Activated T-helper 2 cell treated with anti-CD3 and anti-CD28 coated beads, Interferon-gamma antibody, Interleukin-2, Interleukin-4, amounts not matched to agents 10 μg/mL and 5 μg/mL and 100 μg/mL, durations not matched to agents 14 hours and 24 hours and 36 hours (primary cell): ENCODE measurements at places on chromosomes 13 and 19.

- H3K27me3 ChIP-seq: peaks cover 33% of the 10 kb centered on the region
- peaks cover 9% of the 10 kb centered on the region for H3K4me1 ChIP-seq
- H3K4me3 ChIP-seq: no peak overlapping the region
- H3K36me3 ChIP-seq: no peaks in the 10 kb centered on the region
- DNase-seq: no peak
These were observed 5.5 kb upstream of the TMTC4 start for GRCh38 chr13:100680131-100680530.

- no peak overlapping the region for H3K27ac ChIP-seq
- DNase-seq: no peak
- no peaks in the 10 kb centered on the region for H3K36me3 ChIP-seq
- no peak overlapping the region for H3K4me3 ChIP-seq
These were observed 110.3 kb upstream of the DIAPH3 start for GRCh38 chr13:60273971-60274527.

- DNase-seq: no peak
- H3K27ac ChIP-seq: no peak overlapping the region
- no peak overlapping the region for H3K4me3 ChIP-seq
- no peaks in the 10 kb centered on the region for H3K27me3 ChIP-seq
These were observed 22.5 kb downstream of the GATAD2A start for GRCh38 chr19:19427944-19428343.

- H3K27ac ChIP-seq: peak overlapping the region; percentile 70
- H3K36me3 ChIP-seq: peaks cover 13% of the 10 kb centered on the region
- H3K27me3 ChIP-seq: no peaks in the 10 kb centered on the region
- DNase-seq: no peak
- peak overlapping the region; percentile 83 for H3K4me3 ChIP-seq
- peaks cover 4% of the 10 kb centered on the region for H3K4me1 ChIP-seq
These were observed 588 bp upstream of the DPY19L3 start for GRCh38 chr19:32404933-32405430.

DNA sequence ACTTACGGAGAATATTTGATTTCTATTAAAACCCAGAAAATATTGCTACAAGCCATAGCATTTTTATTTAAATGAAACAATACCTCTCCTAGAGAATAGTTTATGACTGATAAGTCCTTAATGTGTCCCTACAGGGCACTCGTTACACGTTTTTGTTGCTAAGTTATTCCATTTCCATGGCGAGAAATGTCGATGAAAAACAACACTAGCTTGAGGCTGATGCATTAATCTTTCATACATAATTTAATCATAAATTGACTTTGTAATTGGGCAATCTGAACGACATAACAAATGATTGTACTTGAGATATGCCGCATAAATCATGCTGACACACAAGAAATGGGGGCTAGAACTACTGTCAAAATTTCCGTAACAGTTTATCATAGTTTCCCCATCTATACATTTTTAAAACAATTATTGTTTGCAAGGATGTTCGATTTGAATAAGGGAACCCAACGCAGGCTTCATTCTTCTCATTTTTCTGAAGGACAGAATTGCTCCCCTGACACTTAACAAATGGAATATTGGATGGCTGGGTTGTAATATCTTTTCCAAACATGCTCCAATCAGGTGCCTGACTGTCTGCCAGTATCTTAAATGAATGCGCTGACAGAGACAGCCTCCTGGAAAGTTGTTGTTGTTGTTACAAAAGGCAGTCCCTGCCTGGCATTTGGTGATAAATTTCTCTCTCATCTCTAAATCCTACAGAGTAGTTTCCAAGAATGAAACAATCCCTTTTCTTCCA, 61.9 kb downstream of the FLT1 start:
- no peak for DNase-seq
- H3K27me3 ChIP-seq: no peaks in the 10 kb centered on the region
- H3K4me1 ChIP-seq: no peaks in the 10 kb centered on the region
- no peak overlapping the region for H3K4me3 ChIP-seq
- H3K36me3 ChIP-seq: peaks cover 26% of the 10 kb centered on the region
- H3K27ac ChIP-seq: no peak overlapping the region

DNA sequence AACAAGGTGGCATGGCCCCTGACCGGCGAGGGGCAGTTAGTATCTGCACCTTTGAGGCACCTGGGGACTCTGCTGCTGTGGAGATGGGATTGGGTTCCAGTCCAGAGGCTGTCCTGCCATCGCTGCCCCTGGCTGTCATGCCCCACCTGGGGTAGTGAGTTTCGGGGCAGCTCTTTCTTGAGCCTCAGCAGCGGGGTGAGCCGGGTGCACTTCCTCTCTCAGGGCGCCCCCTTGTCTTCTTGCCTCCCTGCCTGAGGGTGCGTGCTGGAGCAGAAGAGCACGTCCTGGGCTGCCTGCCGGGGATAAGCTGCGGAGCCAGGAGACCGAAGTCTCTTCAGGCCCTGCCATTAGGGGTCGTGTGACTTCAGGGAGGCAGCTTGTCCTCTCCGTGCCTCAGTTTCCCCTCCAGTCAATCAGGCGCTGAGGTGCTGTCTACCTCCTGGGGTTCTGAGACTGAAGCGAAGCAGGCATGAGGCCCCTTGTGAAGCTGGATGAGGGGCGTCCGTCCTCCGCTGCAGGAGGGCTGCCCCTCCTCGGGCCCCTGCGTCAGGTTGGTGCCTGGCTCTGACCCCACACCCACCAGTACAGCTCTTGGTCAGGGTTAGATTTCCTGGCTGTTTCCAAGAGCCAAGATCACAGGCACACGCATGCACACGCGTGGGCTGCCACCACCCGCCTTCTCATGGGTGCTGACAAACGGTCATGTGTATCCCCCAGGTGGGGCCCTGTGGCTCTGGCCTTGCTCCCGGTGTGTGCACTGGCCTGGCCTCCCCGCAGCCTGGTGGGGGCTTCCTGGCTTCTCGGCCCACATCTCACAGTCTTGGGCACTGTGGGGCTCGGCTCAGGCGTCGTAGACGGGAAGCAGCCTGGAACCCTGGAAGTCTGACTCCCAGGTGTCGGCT, 8.3 kb downstream of the GNA11 start:
- H3K27me3 ChIP-seq: peaks cover 11% of the 10 kb centered on the region
- peaks cover 7% of the 10 kb centered on the region for H3K4me1 ChIP-seq
- no peak overlapping the region for H3K27ac ChIP-seq
- H3K36me3 ChIP-seq: no peaks in the 10 kb centered on the region
- DNase-seq: no peak
- H3K4me3 ChIP-seq: no peak overlapping the region

DNA sequence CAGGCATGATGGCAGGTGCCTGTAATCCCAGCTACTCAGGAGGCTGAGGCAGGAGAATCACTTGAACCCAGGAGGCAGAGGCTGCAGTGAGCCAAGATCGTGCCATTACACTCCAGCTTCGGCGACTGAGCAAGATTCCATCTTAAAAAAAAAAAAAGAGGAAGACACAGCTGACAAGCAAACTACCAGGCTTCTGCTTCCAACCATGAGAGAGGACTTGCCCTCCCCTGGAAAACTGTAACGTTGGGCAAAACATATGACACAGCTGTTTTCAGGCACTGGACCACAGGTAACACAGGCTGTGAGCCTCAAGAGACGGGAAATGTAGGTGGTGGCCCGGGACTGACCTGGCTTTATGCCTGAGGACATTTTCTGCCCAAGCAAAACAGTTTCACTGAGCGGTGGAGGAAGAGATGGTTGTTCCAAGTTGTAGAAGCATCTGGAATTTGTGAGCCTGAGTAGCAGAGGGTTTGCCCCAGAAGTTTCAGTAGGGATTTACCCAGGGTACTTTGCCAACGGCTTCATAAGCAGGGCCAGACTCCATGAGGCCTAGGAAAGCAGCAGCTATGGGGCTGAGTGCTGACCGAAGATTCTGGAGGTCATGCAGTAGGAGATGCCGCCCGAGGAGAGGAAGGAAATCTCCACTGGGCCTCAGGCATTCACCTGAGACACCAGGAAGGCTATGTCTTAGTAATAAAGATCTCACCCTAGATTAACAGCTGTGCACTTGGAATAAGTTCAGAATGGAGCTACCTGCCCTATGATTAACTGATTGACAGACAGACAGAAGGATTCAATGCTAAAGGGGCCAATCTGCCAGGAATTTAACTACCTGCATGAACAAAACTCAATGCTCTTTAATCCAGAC, 88.0 kb downstream of the ABCC4 start:
- H3K4me1 ChIP-seq: no peaks in the 10 kb centered on the region
- H3K4me3 ChIP-seq: no peak overlapping the region
- no peaks in the 10 kb centered on the region for H3K27me3 ChIP-seq
- H3K27ac ChIP-seq: no peak overlapping the region
- peaks cover 10% of the 10 kb centered on the region for H3K36me3 ChIP-seq

- no peaks in the 10 kb centered on the region for H3K27me3 ChIP-seq
- no peak for DNase-seq
- peaks cover 32% of the 10 kb centered on the region for H3K4me1 ChIP-seq
- no peak overlapping the region for H3K27ac ChIP-seq
- H3K36me3 ChIP-seq: peaks cover 12% of the 10 kb centered on the region
- H3K4me3 ChIP-seq: no peak overlapping the region
These were observed 274.7 kb downstream of the FOXO1 start for GRCh38 chr13:40391788-40392187.

GRCh38 chr19:13869281-13869680, 7.7 kb upstream of the NANOS3 start:
- peaks cover 6% of the 10 kb centered on the region for H3K36me3 ChIP-seq
- no peak overlapping the region for H3K27ac ChIP-seq
- H3K4me1 ChIP-seq: peaks cover 20% of the 10 kb centered on the region
- H3K27me3 ChIP-seq: peaks cover 17% of the 10 kb centered on the region

GRCh38 chr13:111642156-111642767, 321.8 kb downstream of the TEX29 start:
- H3K4me1 ChIP-seq: no peaks in the 10 kb centered on the region
- H3K27ac ChIP-seq: no peak overlapping the region
- H3K27me3 ChIP-seq: no peaks in the 10 kb centered on the region
- no peak for DNase-seq
- H3K36me3 ChIP-seq: no peaks in the 10 kb centered on the region

DNA sequence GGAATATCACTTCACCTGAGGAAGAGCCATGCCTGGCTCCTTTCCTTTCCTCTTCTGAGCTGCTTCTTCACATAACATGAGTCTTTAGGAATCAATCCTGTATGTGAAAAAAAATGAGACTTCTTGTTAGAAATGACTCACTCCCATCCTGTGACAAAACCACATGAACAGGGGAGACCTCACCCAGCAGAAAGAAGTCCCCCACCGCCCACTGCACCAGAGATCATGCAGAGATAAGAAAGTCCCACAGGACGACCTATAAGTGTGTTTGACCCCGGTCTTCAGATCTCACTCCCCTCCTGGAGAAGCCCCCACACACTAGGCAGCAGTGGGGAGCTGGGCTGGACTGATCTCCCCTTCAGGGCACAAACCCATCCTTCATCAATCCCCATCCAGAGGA, 7.8 kb downstream of the ZNF600 start:
- DNase-seq: peak; percentile 9
- no peak overlapping the region for H3K27ac ChIP-seq
- H3K36me3 ChIP-seq: peaks cover 89% of the 10 kb centered on the region
- no peak overlapping the region for H3K4me3 ChIP-seq
- no peaks in the 10 kb centered on the region for H3K27me3 ChIP-seq
- peaks cover 17% of the 10 kb centered on the region for H3K4me1 ChIP-seq

- H3K27me3 ChIP-seq: no peaks in the 10 kb centered on the region
- DNase-seq: no peak
- H3K4me1 ChIP-seq: peaks cover 81% of the 10 kb centered on the region
- H3K4me3 ChIP-seq: no peak overlapping the region
- peak overlapping the region; percentile 69 for H3K27ac ChIP-seq
These were observed 18.5 kb upstream of the GPR18 start for GRCh38 chr13:99276706-99277105.

DNA sequence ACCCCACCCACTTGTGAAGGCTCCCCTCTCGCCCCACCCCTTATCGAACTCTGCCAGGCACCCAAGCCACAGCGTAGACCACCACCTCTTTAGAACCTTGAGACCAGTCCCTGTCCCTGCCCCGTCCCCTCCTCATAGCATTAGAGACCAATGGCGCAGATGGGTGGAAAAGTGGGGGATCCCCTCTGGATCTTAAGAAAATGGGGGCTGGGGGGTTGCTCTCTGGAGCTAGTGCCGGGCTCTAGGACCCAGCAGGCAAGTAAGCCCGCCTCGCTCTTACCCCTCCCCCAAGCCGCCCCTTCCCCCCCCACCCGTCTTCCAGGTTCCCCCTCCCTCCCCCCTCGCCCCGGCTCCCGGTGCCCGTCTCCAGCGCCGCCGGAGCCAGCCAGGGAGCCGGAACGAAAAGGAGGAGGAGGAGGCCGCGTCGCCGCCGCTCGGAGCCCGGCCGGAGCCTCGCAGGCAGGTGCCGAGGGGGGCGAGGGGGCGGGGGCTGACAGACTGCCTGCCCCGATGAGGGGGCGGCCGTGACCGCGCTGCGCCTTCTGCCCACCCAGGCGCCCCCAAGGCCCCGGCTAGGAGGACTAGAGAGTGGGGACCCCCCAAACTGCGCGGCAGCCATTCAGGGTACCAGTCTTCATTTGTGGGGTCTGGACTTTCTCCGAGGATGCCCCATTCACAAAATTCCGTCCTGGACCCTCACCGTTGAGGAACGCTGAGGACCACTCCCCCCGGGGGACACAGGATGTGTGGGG, at the start of gene SPRED3:
SPRED3 (plus strand) TSS at position 349 of the 752 bp plus-strand sequence. CDS start 1,606 bp downstream, outside the sequence.
- H3K27ac ChIP-seq: peak within 1 kb of the TSS; percentile 54
- peak within 1 kb of the TSS; percentile 85 for H3K4me3 ChIP-seq
- peaks cover 17% of the 10 kb centered on the region for H3K36me3 ChIP-seq
- H3K4me1 ChIP-seq: peaks cover 13% of the 10 kb centered on the region
- peaks cover 21% of the 10 kb centered on the region for H3K27me3 ChIP-seq
- no peak for DNase-seq

DNA sequence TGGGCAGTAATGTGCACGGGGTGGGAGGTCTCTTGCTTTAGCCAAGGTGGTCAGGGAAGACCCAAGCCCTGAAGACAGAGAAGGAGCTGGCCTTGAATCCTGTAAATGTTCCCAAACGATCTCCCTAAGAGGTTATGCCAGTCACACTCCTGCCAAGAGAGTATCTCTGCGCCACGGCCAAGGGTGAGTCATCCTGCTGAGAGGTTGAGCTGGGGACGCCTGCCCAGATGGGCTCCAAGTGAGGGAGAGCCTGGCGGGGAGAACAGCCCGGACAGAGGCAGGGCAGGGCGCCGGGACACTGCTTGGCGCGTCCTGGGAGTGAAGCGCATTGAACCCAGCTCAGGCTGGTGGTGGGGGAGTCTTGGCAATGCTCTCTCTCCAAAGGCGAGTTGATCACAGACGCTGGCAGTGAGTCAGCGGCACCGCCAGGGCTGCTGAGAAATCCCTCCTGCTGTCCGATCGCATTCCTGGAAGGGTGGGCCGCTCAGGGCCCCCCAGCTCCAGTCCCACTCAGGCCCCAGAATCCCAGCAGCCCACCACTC, 16.4 kb downstream of the SULT2B1 start:
- no peaks in the 10 kb centered on the region for H3K4me1 ChIP-seq
- peaks cover 2% of the 10 kb centered on the region for H3K27me3 ChIP-seq
